ENCODE measurements at places on chromosomes 16 and 17.

- no peak overlapping the region for H3K27ac ChIP-seq
- no peak for DNase-seq
- no peak overlapping the region for H3K4me3 ChIP-seq
- H3K36me3 ChIP-seq, result no peaks in the 10 kb centered on the region
- no peaks in the 10 kb centered on the region for H3K27me3 ChIP-seq
Observed at GRCh38 chr16:28544998-28545397, 6.2 kb upstream of the NUPR1 start.

DNA sequence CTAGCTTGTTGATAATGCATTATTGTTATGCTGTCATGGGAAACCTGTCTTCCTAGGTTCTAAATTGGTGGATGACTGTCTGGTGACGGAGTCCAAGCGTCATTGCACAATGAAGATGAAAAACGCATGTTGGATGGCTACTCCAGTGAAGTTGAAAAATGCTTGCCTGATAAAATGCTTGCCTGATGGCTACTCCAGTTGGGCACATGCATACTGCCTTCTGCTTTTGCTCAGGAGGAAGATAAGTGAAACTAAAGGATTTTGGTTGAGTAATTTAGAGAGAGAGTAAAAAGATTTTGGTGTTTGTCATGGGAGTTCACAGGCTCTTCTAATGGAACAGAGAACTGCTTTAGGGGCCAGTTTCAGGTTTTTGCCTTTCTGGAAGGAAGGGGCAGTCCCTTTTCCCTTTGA, 118.6 kb downstream of the PRKCA start:
- no peak overlapping the region for H3K4me3 ChIP-seq
- peak overlapping the region; percentile 0 for H3K27ac ChIP-seq
- H3K27me3 ChIP-seq, result no peaks in the 10 kb centered on the region
- peaks cover 5% of the 10 kb centered on the region for H3K4me1 ChIP-seq

DNA sequence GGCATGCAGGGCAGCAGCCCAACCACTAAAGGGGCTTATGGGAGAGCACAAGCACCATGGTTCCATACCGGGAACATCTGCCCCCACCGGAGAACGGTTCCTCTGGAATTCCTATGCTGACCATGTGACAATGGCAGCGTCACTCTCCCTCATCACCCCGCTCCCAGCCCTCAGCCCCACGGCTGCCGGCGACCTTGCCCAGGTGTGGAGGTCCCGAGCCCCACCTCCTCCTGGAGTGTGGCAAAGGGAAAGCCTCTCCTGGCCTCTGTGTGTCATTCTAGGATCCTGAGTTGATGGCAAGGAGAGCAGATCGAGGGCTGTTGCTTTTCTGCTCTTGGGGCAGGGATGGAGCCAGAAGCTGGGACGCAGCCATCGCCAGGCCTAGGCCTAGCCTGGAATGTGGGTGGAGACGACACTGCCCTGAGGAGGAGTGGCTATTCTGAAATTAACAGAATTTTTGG, 17.8 kb upstream of the RNPS1 start:
- no peaks in the 10 kb centered on the region for H3K4me1 ChIP-seq
- DNase-seq, result no peak
- no peaks in the 10 kb centered on the region for H3K36me3 ChIP-seq
- H3K27ac ChIP-seq, result no peak overlapping the region

DNA sequence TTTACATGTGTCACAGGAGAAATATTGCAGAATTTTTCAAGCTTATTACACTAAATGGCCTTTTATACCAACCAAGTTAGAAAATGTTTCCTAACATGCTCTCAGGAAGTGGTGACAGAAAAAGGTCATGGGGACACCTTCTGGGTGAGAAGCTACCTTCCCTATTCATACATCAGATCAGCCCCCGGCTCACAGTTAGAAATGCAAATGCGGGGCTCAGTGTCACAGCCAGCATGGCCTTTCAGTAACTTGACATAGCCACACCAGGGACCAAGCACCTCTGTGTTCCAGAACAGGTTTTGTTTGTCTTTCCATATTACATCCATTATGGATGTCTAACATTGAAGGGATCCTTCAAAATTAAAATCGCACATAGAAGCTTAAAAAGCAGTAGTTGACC, 59.5 kb downstream of the CHD9NB start:
- no peak overlapping the region for H3K27ac ChIP-seq
- H3K27me3 ChIP-seq, result no peaks in the 10 kb centered on the region
- no peaks in the 10 kb centered on the region for H3K4me1 ChIP-seq

DNA sequence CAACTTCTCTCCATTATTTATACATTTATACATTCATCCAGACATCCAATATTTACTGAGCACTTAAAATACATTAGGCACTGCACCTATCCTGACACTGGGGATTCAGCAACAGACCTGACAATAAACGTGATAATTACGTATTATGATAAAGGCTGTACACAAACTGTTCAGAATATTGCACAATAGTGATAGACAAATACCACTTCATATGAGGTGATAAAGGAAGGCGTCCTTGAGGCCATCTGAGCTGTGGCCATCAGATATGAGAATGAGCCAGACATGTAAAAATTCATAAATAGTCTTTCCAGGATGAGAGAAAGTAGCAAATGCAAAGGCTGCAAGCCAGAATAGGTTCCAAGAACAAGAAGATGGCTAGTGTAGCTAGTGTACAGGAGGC, 8.6 kb downstream of the USP32 start:
- no peak for DNase-seq
- H3K4me1 ChIP-seq, result peaks cover 24% of the 10 kb centered on the region
- peak overlapping the region; percentile 13 for H3K27ac ChIP-seq
- no peak overlapping the region for H3K4me3 ChIP-seq

GRCh38 chr16:70466805-70467076, 12.3 kb downstream of the FCSK start:
- H3K27me3 ChIP-seq, result no peaks in the 10 kb centered on the region
- H3K4me1 ChIP-seq, result no peaks in the 10 kb centered on the region
- H3K4me3 ChIP-seq, result no peak overlapping the region
- no peaks in the 10 kb centered on the region for H3K36me3 ChIP-seq
- no peak overlapping the region for H3K27ac ChIP-seq

DNA sequence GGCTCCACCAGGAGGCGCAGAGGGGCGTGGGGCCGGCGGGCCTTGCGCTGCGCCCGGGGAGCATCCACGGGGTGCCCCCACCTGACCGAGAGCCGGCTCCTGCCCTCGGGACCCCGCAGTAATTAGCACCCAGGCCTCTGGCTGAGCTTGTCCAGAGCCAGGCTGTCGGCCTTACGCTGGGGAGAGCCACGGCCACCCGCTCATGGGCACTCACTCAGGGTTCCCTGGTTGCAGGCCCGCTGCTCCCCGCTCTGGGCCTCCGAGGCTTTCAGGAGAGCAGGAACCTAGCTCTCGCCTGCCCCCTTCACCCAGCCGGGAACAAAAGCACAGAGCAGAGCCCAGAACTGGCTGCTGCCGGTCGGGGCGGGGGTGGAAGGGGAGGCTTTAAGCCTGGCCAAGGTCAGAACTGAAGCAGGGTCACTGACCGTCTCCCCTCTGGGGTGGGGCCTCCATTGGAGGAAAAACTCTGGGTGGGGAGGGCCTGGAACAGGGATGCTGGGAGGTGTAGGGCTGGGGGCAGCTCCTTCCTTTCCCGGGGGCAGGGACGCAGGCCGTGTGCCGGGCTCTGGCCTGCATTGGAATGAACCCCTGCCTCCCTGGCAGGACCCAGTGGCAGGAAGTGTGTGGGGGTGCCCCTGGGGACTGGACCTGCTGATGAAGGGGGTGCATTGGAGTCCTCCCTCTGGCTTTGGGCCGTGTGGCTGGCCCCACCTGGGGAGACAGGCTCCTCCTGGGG, 12.3 kb downstream of the GLIS2 start:
- peaks cover 45% of the 10 kb centered on the region for H3K4me1 ChIP-seq
- H3K27ac ChIP-seq, result peak overlapping the region; percentile 89
- no peaks in the 10 kb centered on the region for H3K36me3 ChIP-seq
- H3K27me3 ChIP-seq, result no peaks in the 10 kb centered on the region

- no peaks in the 10 kb centered on the region for H3K27me3 ChIP-seq
- H3K4me3 ChIP-seq, result no peak overlapping the region
- DNase-seq, result no peak
- H3K4me1 ChIP-seq, result no peaks in the 10 kb centered on the region
Observed at GRCh38 chr17:79062691-79063090, 11.9 kb upstream of the ENGASE start.

GRCh38 chr17:81635431-81635830, 1.5 kb downstream of the NPLOC4 start:
- H3K4me1 ChIP-seq, result peaks cover 22% of the 10 kb centered on the region
- no peaks in the 10 kb centered on the region for H3K36me3 ChIP-seq
- peak overlapping the region; percentile 56 for H3K4me3 ChIP-seq
- no peaks in the 10 kb centered on the region for H3K27me3 ChIP-seq
- peak overlapping the region; percentile 97 for H3K27ac ChIP-seq
- no peak for DNase-seq

DNA sequence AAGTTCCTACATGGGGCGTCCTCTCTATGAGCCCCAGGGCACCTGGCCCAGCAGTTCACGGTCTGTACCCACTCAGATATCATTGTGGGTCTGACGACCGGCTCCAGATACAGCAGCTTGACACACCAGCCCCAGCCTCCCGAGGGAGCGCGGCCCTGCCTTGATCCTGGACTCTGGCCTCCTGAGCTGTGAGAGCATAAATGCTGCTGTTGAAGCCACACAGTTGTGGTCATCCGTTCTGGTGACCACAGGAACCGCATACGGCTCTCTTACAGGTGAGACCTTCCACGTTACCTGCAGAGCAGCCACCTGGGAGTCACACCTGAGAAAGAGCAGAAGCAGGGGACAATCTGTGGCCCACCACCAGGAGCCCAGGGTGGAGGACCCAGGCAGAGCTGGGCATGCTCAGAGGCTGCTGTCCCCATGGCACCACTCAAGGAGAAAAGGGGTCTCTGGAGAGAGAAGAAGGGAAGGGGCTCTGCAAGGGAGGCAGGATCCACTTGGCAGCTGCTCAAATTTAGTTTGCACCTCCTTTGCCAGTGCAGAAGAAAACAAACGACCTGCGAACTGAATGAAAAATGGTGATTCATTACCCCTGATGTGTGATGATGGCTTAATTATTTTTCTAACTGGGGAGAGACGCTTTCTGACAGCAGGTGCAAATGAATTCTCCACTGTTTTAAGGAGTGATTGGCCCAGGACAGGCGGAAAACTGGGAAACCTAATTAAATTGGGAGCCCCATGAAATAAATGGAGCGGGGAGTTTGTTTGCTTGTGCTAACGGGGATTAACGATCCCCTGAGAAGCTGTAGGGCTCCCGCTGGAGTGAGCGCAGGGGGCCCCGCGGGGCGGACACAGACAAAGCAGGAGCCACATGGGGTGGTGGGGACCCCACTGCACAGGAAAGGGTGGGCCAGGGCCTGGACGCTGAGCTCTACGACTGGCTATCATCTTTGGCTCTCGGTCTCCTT, 208.9 kb downstream of the RBFOX3 start:
- H3K27ac ChIP-seq, result no peak overlapping the region
- no peak overlapping the region for H3K4me3 ChIP-seq
- no peaks in the 10 kb centered on the region for H3K4me1 ChIP-seq
- no peaks in the 10 kb centered on the region for H3K36me3 ChIP-seq
- peaks cover 43% of the 10 kb centered on the region for H3K27me3 ChIP-seq

DNA sequence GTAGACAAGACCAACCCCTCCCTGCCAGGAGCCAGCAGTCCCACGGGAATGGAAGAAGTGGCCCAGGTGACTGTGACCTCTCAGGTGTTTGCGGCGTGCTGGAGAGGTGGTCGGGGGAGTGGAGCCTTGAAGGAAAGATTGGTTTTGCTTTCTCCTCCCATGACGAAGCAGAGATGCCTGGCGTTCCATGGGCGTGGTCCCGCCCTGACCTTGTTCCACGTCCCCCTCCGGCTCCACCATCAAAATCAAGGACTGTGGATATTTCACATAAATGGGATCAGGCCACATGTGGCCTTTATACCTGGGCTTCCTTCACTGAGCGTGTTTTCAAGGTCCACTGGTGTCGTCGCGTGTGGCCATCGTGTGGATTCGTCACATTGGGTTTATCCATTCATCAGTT, 270.6 kb upstream of the TNRC6C start:
- no peak overlapping the region for H3K27ac ChIP-seq
- no peaks in the 10 kb centered on the region for H3K27me3 ChIP-seq
- H3K4me3 ChIP-seq, result no peak overlapping the region
- peaks cover 7% of the 10 kb centered on the region for H3K4me1 ChIP-seq
- no peaks in the 10 kb centered on the region for H3K36me3 ChIP-seq

- no peaks in the 10 kb centered on the region for H3K27me3 ChIP-seq
- H3K4me3 ChIP-seq, result no peak overlapping the region
- peaks cover 3% of the 10 kb centered on the region for H3K4me1 ChIP-seq
- DNase-seq, result no peak
- H3K27ac ChIP-seq, result peak overlapping the region; percentile 68
Observed at GRCh38 chr17:40915721-40916256, 21.7 kb downstream of the KRT23 start.

- H3K4me3 ChIP-seq, result peak overlapping the region; percentile 91
- H3K27me3 ChIP-seq, result no peaks in the 10 kb centered on the region
- peaks cover 16% of the 10 kb centered on the region for H3K4me1 ChIP-seq
- H3K27ac ChIP-seq, result peak overlapping the region; percentile 61
Observed at GRCh38 chr16:84648595-84649510, 542 bp downstream of the KLHL36 start.

DNA sequence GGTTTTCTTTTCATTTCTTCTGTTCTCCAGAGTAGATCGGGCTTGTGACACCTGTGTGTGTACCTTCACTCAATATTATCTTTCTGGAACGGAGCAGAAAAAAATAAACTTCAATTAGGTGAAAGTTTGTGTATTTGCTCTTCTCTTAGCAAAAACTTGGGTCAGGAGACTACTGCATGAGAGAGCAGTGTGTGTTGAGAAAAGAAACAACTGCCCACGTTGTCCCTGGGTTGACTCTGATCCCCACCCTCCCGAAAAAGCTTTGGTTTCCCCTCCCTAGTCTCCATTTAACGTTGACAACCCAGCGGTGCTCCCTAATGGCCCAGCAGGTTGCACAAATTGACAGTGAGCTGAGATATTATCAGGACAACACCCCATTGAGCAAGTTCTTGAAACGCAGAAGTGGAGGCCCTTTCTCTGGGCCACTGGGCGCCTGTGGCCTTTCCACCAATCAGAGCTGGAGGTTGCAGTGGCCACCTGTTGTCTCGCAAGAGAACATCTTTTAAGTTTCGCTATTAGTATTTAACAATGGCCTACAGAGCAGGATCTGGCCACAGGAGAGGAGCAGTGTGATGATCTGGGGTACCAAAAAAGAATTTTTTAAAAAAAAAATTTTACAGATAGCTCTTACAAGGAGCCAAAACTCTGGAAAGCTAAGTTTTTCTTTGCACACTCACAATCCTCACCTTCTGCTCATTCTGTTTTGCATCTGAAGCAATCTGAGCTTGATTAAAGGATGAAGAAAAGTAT, 1.5 kb upstream of the TOX3 start:
- DNase-seq, result no peak
- peaks cover 5% of the 10 kb centered on the region for H3K4me1 ChIP-seq
- no peak overlapping the region for H3K4me3 ChIP-seq
- H3K27ac ChIP-seq, result peak overlapping the region; percentile 86

Measured in hepatocyte (in vitro differentiated cells).